ENCODE measurements at places on chromosomes 13 and 19.
A peak's percentile ranks its signal among the peaks of the same experiment; 100 is the strongest.

GRCh38 chr19:54149021-54149812 lies 10.3 kb downstream of the LENG1 start:
- DNase-seq = no peak

GRCh38 chr19:54436031-54436523 lies 12.9 kb upstream of the LENG8 start:
- DNase-seq = no peak

GRCh38 chr13:96346921-96347320 lies 257.0 kb downstream of the HS6ST3 start:
- no peak for DNase-seq

DNA sequence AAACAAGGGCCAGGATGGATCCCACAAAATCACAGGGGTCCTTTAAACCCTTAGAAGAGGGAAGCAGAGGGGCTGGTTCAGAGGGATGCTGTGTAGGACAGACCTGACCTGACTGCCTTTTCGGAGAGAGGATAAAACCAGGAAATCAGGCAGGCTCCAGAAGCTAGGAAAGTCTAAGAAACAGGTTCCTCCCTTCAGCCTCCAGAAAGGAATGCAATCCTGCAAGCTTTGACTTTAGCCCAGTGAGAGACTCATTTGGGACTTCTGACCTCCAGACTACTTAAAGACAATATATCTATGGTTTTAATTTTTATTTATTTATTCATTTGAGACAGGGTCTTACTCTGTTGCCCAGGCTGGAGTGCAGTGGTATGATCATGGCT lies 5.3 kb downstream of the RAB20 start:
- DNase-seq = no peak

DNA sequence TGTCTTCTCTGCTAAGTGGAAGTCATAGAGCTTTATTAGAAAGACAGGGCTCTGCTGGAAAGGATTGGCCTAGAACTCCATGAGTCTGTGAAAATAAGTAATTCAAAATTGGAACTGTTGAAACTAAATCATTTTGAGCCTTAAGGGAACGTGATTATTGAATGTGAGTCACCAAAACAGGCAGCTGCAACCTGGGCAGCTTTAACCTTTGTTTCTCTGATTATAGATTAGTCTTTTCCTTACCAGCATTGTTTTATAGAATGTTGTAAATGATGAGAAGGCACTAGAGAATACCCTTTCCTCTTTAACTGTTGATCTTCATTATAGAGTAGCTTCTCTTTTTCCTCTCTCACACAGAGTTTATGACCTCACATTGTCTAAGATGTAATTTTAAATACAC lies 638.8 kb upstream of the SLITRK6 start:
- no peak for DNase-seq

GRCh38 chr13:110799246-110800236 lies 86.0 kb downstream of the ING1 start:
- no peak for DNase-seq

- DNase-seq = no peak
Measured at GRCh38 chr13:25630329-25630900, 258.6 kb downstream of the ATP8A2 start.

- DNase-seq = no peak
Measured at GRCh38 chr13:43877766-43878165, 1.8 kb downstream of the CCDC122 start.

DNA sequence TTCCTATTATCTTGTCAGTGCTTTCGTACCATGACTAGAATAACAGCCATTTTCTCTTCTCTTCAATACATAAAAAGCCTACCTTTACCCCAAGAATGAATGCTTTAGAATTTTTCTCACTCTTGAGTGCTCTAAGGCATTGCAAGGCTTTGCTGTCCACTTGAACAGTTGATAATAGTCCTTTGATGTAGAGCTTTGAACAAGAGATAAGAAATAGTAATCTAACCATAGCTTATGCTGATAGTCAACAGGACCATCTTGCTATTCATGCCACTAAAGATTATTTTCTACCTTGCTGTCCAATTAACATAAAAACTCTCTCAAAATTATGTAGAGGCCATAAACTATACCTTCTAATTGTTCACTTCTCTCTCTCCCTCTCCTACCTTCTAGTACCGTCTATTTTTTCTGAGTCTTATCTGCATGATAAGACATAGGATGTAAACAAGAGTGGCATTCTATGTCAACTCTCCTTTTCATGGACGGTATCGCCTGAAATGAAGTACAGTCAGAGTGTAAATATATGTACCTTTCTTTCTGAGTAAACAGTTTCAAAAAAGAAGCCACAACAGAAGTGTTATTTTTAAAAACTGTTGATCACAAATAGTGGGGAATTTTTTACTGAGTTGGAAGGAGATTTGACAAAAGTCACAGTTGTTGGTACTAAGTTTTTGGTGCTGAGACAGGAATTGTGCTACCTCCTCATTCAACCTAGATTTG lies 297.9 kb downstream of the NDFIP2 start:
- no peak for DNase-seq

DNA sequence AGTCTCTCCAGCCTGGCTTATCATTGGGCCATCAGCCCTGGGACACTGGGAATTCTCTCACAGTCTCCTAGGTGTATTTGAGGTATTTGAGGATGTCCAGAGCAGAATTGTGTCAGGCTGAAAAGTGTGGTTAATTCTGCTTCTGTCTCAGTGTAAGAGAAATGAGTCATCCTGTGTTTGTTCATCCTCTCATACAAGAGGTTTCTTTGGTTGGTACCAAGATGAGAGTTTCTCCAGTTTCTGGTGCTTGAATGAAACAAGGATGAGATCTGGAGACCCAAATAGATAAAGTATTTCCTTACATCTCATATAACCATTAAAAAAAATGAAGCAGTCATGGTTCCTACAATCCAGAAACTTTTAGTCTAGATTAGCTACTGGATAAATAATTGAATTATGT lies 7.7 kb downstream of the ZNF253 start:
- DNase-seq = no peak

DNA sequence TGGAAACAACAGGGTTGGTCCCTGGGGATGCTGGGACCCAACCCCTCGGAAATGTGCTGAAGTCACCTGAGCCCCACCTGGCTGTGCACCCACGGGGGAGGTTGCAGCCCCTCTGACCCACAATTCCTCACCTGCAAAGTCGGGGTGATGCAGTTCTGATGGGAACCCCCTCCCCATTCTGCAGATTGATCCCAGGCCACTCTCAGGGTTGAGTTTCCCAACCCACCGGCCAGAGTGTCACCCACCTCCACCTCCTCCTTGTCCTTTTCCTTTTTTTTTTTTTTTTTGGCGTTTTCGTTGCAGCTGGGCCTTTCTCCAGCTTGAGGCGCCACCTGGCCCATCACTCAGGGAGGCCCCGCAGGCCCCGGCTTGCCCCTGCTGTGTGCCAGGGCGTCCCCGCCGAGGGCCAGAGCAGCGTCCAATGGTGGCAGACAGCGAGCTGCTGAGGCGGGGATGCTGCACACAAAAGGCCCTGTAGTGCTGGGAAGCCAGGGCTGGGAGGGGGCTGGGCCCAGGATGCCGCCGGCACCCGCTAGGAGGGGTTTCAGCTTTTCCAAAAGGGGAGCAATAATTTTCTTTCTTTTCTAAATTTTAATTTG lies 4.6 kb downstream of the PIK3R2 start:
- no peak for DNase-seq

DNA sequence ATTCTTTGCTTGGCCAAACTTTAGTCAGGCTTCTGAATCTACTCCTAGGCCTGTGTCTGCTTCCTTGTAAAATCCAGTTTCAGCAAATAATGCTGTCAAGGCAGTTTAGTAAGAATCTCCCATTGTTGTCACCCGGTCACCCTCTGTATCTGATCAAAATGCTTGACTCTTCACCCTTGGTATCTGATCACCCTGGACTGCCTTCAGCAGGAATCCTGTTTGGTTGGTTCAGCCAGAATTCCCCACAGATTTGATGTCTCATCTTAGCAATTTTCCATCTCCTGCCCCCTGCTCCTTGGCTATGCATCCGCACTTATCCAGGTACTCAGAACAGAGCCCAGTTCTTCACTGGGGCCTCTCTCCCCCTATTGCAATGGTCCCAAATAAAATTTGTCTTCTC lies 172.4 kb upstream of the UBL3 start:
- DNase-seq = no peak

DNA sequence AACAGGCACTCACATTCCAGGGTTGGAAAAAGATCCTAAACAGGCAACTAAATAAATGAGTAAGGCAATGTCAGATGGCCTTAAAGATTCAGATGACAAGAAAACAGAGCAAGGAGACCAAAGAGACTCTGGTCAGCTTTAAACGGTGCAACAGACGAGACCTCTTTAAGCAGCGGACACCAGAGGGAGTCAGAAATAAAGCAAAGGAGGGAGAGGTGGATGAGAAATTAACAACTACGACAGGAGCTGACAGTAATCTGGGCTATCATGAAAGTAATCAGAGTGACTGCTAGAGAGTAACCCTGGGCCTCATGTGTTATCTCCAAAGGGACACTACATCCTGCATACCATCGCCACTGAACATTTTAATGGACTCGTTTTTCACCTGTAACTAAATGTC lies 1.1 kb downstream of the ZNF550 start:
- DNase-seq = no peak

DNA sequence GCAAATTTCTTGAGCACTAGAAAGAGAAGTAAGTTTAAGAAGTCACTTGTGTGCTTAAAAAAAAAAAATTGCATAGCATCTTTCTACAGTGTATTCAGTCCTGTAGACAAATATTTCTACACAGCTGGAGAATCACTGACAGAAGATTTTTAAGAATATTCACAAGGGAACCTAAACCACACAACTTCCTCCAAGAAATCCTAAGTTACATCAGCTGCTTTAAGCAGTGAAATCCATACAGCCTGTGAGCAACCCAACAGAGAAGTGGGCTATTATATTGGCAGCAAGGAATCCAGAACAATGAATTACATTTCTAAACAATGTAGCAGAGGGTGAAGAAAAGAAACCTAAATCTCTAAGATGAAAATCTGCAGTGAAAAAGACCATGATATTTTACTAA lies 1.5 kb downstream of the DOCK9 start:
- no peak for DNase-seq

- DNase-seq = no peak
Measured at GRCh38 chr19:52270266-52270885, 989 bp downstream of the ZNF766 start.

- DNase-seq = peak; percentile 39
Measured at GRCh38 chr19:1026783-1027649, 608 bp downstream of the CNN2 start.

- no peak for DNase-seq
Measured at GRCh38 chr13:36490055-36490454, 57.8 kb downstream of the CCNA1 start.

DNA sequence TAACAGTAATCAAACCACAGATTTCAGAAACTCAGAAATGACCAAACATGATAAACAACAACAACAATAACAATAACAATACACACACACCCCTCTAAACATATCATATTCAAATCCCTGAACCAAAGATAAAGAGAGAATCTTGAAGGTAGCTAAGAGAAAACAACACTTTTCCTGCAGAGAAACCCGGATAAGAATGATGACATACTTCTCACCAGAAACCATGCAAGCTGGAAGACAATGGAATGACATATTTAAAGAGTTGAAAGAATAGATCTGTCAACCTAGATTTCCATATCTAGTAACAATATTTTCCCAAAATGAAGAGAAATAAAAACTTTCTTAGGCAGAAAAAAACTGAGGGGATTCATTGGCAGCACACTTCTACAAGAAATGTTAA lies 138.1 kb downstream of the LIG4 start:
- no peak for DNase-seq

DNA sequence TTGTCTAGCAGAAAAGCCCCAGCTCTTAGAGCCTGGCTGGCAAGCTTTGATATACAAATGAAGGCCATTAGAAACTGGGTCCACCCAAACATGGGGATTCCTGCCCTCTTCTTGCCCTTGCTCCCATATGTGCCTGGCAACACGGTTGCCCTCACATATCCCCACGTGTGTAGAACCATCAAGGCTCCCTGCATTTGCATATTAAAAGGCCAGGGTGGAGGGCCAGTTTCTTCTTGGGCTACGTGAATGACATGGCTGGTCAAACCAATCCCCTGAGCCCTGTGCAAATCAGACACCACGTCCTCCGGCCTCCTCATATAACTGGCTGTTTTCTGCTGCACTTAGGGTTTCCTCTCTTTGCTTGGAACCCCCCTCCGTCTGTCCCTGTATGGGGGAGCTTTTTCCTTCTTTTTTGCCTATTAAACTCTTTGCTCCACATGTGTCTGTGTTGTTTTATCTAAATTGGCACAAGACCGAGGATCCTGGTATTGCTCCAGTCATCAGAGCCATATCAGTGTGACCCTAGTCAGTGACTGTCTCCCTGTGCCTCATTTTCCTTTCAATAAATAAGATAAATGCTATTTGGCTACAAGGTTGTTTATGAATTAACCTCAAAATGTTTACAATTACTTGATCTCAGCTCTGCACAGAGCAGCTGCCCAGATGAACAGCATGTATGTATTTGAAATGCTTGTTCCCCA lies 30.3 kb upstream of the CEACAM1 start:
- no peak for DNase-seq

DNA sequence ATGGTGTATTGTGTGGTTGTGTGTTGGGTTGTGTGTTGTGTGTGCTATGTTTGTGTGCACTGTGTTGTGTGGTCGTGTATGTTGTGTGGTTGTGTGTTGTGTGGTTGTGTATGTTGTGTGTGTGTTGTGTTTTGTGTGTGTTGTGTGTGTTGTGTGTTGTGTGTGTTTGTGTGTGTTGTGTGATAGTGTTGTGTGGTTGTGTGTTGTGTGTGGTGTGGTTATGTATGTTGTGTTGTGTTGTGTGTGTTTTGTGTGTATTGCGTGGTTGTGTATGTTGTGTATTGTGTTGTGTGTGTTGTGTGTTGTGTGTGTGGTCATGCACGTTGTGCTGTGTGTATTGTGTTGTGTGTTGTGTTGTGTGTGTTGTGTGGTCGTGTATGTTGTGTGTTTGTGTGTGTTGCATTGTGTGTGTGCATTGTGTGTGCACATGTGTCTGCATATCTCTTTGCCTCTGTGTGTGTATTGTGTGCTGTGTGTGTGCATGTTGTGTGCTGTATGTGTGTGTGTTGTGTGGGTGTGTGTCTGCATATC lies 2.9 kb downstream of the C3 start:
- no peak for DNase-seq

- DNase-seq = no peak
Measured at GRCh38 chr19:15251010-15251748, 18.9 kb upstream of the EPHX3 start.

DNA sequence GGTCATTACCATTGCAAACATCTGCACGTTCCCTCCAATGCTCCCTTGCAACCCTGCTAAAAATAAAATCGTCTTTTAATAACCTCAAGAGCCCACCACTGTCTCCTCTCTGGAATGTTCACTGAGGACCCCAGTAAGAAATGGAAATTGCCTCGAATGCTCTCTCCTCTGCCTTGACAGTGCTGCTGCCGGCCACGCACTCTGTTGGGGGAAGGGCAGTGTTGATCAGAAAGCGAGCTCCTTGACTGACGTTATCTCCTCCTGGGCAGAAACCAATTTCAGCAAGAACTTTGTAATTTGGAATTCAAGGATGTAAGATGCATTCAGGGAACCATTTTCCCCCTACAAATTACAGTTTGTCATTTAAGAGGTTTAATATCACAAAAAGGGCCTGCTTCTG lies 718.5 kb downstream of the UQCRFS1 start:
- no peak for DNase-seq
